ENCODE measurements at places on chromosomes 5 and 9.

GRCh38 chr5:149383399-149383798 lies 4.3 kb upstream of the IL17B start:
- no peak for DNase-seq

DNA sequence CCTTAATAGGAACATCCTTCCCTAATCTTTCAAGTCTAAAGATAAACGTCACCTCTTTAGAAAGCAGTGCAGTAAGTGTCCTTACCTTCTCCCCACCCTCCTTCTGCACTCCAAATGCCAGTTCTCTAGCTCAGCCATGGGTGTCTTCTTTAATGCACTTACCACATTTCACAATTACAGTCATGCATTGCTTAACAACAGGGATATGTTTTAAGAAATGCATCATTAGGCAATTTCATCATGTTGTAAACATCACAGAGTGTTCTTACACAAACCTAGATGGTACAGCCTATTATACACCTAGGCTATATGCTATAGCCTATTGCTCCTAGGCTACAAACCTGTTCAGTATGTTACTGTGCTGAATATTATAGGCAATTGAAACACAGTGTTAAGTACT lies 91.2 kb downstream of the RFX3 start:
- DNase-seq = no peak

DNA sequence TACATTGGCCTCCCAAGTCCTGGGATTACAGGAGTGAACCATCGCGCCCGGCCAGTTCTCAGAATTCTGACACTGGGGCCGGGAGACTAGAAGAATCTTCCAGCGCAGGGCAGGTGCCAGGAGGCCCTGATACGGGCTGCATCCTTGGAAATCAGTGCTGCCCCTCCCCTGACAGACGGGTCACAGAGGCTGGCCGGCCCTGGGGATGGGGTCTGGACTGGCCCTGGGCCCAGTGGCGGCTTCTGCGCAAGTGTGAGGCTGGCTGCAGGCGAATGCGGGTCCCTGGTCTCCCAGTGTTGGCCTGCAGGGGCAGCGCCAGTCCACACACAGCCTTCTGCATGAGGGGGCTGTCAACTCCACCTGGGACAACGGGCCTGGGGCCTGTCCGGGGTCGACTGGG lies 831 bp upstream of the TBC1D9B start:
- no peak for DNase-seq

DNA sequence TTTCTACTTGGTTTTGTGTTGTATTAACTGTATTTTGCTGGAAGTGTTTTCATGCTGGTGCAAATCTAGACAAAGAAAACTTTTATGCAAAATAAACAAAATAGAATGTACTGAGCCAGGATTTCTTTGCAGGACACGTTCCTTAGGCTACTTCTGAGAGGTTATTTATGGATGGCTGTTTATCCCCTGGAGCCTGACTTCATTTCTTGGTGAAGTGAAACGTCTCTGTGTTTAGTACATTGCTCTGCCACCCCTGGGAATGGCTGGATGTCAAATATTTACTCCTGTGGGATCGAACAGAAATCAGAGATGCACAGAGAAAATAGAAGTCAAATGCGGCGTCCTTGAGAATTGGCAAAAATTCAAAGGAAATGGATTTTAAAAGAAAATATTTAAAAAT lies 327.1 kb upstream of the MPDZ start:
- no peak for DNase-seq
